Activated CD4-positive, alpha-beta T cell treated with anti-CD3 and anti-CD28 coated beads for 1 hour (primary cell): ENCODE measurements at places on chromosomes 12 and 14.

DNA sequence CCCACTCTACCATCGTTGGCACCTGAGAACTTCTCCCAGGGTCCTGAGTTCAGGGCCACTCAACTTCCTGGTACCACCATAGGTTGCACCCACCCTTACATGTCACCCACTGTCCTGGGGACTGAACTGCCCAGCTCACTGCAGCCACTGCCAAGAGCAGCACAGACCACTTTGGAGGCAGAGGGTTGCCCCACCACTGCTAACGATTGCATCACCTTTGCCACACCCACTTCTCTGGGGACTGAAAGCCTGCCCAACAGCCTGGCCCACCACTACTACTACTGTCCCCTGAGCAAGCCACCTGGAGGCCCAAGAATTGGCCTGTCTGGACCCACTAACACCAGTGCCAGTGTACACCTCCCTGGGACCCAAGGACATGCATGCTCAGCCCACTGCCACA is 27.6 kb downstream of the CACNA2D4 start:
- DNase-seq = no peak

GRCh38 chr14:60195179-60195810 is 30.1 kb upstream of the DHRS7 start:
- no peak for DNase-seq

DNA sequence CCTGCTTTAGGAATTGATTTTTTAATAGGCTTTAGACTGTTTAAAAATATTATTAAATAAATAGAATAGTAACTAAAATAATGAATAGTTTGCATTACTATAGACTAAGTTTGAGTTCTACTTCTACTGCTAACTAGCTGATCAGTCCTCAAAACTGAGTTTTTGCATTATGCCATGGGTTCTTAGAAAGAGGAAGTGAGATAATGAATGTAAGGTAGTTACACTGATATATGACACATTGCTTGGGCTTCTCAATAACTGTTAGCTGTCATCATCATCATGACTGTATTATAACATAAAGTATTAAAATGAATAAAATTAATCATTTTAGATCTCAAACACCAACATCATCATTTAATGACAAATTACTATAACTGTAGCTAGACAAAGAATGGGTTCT is 949.7 kb downstream of the TRHDE start:
- no peak for DNase-seq

DNA sequence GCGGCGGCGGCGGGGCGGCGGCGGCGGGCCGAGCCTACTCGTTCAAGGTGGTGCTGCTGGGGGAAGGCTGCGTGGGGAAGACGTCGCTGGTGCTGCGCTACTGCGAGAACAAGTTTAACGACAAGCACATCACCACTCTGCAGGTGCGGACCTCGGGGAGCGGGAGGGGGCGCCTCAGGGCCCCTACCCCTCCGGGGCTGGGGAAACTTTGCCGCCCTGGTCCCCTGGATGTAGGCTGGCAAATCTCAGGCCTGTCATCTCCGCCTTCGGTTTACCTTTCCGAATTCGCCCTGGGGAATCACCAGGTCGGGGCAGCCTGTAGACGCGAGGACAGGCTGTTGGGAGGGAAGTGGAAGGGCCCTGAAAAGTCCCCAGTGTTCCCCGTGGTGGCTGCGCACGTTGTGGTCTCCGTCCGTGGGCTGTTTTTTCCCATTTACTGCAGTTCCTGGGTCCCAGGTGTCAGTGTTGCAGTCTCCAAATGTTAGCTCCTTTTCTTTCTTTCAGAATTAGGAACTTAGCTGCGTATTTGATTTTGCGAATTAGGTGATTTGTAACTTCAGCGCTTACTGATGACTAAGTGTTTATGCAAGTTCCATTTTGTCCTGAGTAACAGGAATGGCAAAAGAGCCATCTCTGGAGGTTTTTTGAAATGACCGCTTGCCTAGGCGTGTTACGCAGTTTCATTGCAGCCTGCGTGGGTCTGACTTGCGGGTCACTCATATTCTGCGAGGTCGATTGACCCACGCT is 656 bp downstream of the RAB21 start:
- DNase-seq = peak; percentile 41

GRCh38 chr12:3225796-3226180 is 148.6 kb downstream of the TSPAN9 start:
- no peak for DNase-seq

GRCh38 chr12:32559434-32559833 is 119.7 kb upstream of the DNM1L start:
- no peak for DNase-seq

- DNase-seq = no peak
These were observed 56.5 kb downstream of the SLC38A1 start for GRCh38 chr12:46212108-46212982.

DNA sequence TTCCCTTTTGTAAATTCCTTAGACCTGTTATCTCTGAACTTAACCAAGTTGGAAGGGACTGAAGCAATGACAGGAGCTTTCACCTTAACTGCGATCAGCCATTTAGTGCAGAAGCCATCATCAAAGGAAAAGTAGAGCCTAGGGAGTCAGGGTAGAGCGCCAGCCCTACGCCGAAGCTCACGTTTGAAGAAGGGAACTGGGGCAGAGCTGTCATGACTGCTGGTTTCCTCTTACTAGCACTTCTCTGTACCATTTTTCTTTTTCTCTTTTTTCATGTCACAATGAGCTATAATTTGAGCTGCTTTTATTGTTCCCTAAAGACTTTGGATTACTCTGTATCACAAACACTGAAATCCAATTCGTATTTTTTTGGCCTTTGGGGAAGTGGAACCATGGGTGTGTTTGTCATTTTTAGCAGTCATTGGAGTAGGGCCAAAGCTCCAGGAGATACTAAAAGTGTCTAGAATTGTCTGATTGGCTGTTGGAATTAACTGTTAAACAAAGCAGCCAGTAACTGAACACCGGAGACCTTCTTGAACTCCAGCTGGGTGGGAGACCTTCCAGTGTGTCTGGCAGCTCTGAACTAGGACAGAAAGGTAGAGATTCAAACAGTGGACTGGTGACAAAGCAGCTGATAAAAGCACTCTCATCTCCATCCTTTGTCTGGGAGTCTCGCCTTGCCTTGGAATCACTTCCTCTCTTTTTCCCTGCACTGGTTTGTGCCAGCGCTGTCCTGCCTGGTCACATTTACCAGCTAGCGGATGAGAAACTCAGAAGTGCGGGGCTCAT is 9.1 kb downstream of the MTRFR start:
- no peak for DNase-seq

- no peak for DNase-seq
These were observed 9.9 kb downstream of the PIWIL1 start for GRCh38 chr12:130347588-130347987.

- DNase-seq = no peak
These were observed 47.4 kb downstream of the AVPR1A start for GRCh38 chr12:63103494-63104131.

- DNase-seq = no peak
These were observed at the start of gene USP44 for GRCh38 chr12:95551305-95551704. USP44 (minus strand) TSS chr12:95551476; CDS start chr12:95534256, 17,220 bp downstream.

GRCh38 chr14:91830777-91831176 is 36.6 kb downstream of the TC2N start:
- no peak for DNase-seq

GRCh38 chr12:101107032-101107763 is 102.8 kb downstream of the SLC5A8 start:
- no peak for DNase-seq

DNA sequence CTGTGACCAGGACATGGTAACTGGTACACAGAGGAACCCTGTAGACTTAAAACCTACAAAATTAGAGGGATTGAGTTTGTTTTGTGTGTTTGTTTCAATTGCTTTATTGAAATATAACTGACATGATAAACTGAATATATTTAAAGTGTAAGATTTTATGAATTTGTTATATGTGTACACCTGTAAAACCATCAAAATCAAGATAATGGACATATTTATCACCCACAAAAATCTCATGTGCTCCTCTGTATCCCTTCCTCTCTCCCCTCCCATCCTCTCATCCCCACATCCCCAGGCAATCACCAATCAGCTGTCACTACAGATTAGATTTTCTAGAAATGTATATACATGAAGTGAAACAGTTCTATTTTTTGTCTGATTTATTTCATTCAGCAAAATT is 565.5 kb downstream of the NOVA1 start:
- no peak for DNase-seq

DNA sequence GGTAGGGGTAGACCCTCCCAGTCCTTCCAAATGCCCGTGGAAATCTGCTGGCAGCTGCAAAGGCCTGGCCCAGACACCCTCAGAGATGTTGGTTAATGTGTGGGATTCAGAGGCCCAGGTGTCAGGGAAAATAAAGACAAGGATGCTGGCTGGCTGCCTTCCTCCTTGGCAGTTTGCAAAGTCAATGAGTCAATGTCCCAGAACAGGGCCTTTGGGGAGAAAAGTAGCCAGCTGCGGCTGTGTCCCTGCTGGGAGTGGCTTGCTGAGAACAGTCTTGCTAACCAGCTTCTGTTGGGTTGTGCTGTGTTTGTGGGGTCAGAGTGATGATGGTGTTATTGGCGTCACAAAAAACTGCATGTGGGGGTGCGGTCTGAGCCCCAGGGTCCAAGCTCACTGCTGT is 29.2 kb downstream of the GLRX5 start:
- DNase-seq = no peak

GRCh38 chr12:51970904-51971646 is 19.6 kb downstream of the ACVR1B start:
- DNase-seq = no peak

GRCh38 chr14:64507376-64508156 is 3.0 kb downstream of the ZBTB1 start:
- no peak for DNase-seq

- DNase-seq = no peak
These were observed 146.4 kb upstream of the ARID2 start for GRCh38 chr12:45582986-45583659.

DNA sequence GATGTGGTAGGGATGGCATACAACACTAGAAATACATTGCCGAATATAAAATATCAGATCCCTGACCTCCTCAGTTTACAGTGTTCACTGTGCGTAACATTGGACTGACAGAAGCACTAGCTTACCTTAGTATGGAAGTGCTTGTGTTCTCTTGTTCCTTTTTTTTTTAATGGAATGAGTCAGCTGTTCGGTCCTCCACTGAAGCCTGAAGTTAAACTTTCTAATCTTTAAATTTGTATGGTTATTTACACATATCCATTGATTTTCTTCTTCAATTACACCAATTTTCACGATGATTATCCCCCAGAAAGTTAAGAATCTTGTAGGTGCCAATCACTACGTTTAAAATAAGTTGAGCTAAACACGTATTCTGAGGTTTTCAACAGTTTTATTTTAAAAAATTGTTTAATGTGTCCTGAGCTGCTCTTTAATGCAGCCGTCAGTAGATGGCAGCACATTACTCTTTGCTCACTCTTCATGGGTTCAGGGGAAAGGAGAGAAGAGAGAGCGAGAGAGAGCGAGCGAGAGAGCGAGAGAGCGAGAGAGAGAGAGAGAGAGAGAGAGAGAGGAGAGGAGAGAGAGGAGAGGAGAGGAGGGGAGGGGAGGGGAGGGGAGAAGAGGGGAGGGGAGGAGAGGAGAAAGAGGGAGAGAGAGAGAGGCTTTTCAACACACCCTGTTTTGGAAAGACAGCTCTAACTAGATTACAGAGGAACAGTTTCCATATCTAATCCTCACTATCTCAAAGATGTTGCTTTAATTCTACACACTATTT is 134.7 kb upstream of the SCAF11 start:
- DNase-seq = peak; percentile 23

GRCh38 chr14:101472518-101472849 is 88.8 kb upstream of the DIO3 start:
- no peak for DNase-seq

DNA sequence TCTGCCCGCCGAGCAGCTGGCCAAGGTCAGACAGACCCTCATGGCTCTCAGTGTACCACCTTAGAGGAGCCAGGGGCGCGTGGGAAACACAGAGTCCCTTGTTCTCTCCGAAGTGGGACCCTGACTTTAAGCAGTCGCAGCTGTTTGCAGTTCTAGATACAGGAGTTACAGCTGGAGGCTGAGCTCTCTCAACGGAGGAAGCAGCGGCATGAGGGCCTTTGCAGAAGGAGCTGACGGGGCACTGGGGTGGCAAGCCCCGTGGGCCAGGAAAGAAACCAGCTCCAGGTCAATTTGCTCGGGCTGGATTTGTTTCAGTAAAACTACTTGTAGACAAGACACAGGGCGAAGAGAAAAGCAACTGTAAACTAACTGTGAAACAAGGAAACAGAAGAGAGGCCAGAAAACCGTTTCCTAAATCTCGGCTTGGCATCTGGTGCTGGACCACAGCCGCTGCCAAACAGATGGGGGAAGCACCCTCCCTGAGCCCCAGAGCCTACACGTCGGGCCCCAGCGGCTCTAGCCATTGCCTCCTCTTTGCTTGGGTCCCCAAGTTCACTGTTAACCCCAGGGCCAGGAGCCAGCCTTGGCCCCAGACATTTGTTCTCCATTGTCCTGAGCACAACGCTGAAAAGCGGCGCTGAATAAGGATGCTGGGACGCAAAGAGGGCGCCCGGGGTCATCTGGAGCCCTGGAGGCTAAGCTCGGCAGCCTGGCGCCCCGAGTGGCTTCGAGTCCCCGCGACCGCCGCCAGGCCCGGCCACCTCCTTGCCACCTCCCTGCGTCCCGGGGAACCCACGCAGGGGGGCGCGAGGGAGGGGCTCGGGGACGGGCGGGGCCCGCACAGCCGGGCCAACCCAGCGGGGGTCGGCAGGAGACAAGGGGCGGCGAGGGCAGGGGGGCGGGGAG is 914 bp upstream of the PACS2 start:
- DNase-seq = peak; percentile 31

DNA sequence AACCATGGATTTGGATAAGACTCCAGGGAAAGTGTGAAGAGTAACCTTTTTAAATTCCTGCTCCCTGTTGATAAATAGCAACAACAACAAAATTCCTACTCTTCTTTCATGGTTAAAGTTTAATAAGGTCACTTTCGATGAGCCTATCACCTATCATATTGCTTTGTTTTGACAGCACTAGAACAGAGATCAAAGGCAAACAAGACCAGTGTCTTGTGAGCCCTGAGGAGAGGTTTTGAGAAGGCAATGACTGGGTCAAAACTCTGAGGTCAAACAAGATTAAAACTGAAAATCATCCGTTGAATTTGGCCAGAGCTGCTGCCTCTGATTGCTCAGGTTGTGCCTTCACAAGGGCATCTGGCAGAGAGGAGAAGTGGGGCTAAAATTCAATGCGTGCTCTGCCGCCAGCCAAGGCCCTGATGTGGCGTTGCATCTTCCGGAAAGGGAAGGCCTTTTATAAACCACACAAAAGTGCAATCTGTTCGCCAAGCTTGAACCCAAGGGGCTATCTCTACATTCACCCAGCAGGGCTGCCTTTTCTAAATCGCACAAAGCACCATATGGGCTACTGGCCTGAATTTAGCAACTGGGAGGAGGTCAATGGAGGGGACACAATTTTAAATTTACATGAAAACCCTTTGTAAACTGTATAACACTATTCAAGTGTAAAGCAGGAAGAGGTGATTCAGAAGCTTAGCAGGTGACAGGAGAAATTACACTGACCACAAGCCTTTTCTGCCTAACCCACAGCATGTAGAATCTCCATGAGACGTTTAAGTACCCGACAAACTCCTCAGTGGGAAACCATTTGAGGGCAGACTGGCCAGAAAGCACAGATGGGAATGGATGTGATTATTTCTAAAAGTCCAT is 140.8 kb downstream of the DAD1 start:
- DNase-seq = no peak
